ENCODE measurements at places on chromosomes 13 and 19.

GRCh38 chr19:7337380-7338194 is 11.2 kb upstream of the ARHGEF18 start:
- DNase-seq = no peak

GRCh38 chr13:61463024-61463423 is 47.4 kb upstream of the PCDH20 start:
- no peak for DNase-seq

DNA sequence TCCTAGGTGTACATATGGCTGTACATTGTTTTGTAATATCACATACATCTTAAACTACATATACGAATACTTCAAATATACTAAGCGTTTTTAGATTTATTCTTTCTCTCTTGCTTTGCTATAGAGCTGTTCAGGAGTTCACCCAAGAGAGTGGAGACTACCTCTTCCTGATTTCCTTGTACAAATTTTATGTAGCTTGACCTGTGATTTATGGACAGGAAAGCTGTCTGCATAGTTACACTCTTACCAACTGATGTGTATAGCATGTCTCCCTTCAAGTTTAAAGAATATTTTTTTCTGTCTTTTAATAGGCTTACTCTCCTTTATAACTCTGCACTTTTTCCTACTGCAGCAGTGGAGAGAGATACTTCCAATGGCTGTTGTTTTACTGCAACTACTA is 428.7 kb downstream of the NDFIP2 start:
- no peak for DNase-seq

DNA sequence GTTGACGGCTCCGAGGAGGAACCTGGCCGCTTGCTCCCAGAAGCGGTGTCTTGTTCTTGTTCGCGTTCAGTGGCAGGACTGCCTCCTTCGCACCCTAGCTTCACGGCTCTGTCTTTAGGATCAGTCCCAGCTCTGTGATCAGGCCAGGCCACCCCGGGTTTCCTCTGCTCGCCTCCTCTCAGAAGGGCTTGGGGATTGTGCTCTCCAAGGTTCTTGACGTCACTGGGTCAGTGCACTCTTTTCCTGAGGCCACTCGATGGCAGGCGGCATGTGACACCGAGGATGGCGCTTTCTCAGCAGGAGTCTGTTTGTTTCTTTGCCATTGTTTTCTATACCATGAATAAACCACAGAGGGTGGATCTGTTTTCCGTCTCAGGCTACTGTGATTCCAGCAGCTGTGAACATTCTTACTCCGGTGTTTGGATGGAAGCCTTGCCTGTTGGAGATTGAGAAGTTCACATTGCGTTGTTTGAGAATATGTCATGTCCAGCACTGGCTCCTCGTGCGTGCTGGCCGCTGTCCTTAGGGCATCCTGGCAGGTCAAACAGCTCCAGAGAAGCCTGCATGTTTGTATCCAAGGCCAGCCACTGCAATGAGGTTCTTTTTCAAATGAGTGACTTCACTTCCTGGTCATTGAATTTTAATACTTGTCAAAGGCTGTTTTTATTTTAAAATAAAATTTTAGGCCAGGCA is 44.5 kb downstream of the SLC7A9 start:
- no peak for DNase-seq

GRCh38 chr19:45780146-45780447 is 2.2 kb downstream of the DMPK start:
- DNase-seq = no peak

- DNase-seq = no peak
Measured at GRCh38 chr13:33017323-33017929, 1.2 kb downstream of the KL start.

DNA sequence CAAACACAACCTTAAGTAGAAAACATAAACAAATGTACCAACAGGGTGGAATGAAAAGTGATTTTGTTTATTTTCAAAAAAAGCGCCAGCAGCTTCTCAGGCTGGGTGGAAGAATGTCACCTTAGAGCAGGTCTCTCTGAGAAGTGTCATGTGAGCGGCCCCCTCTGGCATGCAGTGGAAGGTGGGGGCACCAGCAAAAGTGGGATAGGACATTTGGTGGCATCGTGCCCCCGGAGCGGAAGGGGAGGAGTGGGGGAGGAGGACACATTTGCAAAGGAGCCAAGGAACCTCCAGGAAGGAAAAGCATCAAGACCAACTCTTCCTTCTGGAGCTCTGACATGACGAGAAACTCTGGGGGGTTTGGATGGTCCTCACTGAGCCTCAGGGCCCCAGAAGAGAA is 635.3 kb downstream of the UQCRFS1 start:
- no peak for DNase-seq

DNA sequence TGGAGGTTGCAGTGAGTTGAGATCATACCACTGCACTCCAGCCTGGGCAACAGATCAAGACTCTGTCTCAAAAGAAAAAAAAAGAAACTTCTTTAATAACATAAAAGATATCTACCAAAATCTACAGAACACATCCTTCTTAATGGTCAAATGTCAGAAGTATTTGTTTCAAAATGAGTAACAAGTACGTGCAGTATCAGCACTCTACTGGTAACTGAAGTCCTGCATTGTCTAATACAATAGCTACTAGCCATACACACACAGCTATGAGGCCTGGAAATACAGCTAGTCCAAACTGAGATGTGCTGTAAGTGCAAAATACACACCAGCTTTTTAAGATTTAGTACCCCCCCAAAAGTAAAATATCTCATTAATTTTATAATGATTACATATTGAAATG is 88.1 kb downstream of the TSC22D1 start:
- no peak for DNase-seq

DNA sequence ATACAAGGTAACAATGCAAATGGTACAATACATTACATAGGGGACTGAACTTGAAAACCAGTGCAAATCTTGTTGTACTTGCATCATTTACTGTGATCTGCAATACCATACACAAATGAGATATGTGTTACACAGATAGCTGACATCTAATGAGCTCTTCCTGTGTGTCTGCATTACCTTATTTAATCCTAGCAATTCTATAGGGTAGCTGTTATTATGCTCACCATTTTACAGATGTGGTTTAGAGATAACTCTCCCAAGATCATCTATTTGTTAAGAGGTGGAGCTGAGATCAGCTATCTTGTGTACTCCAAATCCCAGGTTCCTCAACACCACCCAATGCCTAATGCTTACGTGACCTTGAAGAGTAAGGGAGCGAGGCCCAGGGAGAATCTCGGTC is 21.4 kb upstream of the SERP2 start:
- no peak for DNase-seq

GRCh38 chr13:37187105-37187504 is 81.6 kb upstream of the CSNK1A1L start:
- DNase-seq = no peak

DNA sequence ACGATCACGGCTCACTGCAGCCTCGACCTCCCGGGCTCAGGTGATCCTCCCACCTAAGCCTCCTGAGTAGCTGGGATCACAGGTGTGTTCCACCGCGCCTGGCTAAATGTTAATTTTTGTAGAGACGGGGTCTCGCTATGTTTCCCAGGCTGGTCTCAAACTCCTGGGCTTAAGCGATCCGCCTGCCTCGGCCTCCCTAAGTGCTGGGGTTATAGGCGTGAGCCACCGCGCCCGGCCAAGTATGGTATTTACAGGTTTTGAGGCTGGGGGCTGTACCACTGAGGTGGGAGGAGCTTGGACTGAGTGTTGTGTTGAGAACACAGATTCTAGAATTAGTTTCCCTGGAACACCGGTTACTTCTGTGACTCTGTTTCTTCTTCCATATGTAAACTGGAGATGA is 452 bp upstream of the PPM1N start:
- no peak for DNase-seq

DNA sequence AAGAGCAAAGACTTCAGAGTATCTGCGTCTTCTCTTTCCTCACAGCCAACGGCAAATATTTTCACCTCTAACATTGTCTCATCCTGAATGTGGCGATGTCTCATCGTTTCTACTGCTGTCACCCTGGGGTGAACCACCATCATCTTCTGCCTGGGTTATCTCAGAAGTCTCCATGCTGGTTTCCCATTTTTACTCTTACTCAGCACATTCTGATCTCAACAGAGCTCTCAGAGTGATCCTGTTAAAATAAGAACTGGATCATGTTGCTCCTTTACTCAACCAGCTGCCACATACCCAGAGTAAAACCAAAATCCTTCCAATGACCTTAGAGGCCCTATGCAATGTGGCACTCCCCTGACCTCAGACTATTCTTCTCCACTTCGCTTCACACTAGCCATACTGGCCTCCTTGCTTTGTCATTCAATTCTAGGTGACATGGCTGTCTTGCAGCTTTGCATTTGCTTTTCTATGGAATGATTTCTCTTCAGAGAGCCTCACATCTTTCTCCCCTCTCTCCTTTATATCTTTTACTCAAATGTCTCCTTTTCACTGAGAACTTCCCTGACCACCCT is 7.8 kb upstream of the OLFM4 start:
- DNase-seq = no peak

DNA sequence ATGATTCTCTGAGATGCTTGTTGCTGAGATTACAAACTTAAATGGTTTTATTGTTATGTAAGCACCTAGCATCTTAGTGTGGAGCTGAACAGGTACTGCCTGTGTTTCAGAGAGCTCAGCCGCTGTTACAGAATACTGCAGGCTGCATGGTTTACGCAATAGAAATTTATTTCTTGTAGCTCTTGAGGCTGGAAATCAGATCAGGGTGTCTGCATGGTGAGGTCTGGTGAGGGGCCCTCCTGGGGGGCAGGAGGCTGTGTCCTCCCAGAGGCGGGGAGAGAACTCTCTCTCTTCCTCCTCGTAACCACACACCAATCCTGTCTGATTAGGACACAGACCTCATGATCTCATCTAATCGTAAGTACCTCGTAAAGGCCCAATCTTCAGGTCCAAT is 13.1 kb downstream of the ATP11A start:
- DNase-seq = no peak

GRCh38 chr13:21065686-21066085 is 4.3 kb upstream of the LATS2 start:
- no peak for DNase-seq

DNA sequence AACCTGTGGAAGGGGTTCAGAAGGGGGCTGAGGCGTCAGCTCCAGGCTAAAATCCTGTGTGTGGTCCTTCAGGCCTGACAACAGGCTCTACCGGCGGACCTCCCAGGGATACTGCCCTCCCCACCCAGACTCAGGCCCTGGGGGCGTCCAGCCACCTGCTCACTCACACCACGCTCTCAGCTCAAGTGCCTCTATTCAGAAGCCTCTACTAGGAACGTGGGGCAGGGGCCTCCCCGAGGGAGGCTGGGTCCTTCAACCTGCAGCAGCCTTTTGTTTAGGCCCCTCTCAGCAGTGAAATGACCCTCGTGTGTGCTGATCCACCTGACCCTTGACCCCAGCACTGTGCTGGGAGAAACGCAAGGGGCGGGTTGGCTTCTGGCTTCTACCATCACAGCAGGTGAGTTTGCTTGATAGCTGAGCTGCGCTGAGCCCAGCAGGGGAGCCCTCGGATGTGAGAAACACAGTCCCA is 10.6 kb downstream of the PLPP2 start:
- peak; percentile 67 for DNase-seq

DNA sequence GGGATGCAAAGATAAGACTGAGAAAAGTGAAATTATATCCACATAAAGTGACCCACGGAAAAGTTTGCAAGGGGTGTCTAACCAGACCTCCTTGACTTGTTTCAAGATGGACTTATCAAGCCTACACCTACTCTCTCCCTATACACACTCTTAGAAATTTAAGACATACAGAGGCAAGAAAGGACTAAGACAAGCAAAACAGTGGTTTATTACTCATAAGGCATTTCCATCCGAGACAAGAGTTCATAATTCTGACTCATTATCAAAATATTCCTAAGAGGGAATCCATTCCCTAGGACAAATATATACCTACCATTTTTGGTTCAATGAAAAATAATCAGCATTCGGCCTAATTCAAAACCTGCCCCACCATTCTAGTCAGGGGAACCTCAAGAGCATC is 232.6 kb upstream of the GPC6 start:
- DNase-seq = no peak

DNA sequence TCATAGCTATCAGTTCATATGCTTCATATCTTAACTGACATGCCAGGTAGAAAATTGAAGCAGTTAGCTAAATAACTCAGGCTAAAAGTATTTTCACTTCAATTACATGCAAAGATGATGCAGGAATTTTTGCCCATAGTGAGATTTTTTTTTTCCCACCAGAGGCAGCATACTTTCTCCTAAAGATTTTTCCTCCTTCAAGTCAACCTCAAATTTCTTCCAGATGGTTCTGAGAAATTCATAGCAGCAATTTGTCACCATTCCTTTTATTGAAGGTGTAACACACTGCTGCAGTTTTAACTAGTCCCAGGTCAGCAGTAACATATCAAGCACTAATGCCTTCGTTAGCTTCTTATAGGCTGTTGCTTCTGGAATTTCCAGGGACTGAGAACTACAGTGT is 141.9 kb downstream of the SUCLA2 start:
- DNase-seq = no peak

DNA sequence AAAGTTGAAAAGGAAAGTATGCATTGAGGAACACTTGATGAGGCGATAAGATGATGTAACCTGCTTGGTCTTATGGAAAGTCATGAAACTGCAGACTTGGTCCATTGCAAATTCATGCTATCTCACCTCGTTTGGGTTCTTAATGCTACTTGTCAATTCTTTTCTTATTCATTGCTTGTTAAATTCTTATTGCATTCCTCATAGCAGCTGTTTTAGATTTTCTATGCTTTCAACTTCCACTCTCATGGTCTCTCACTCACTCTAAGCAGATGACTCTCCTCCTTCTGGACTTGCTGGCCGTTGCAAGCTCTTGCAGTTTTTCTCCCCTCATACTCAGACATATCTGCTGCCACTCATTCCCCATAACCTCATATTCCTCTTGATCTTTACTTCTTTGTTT is 67.8 kb upstream of the CSNK1A1L start:
- no peak for DNase-seq

- no peak for DNase-seq
Measured at GRCh38 chr13:52739468-52740071, at the start of gene CNMD. Gene CNMD, minus strand, starts transcription at chr13:52739820. Its CDS starts 119 bp downstream, at chr13:52739701.

GRCh38 chr19:46674416-46675178 is 13.6 kb upstream of the DACT3 start:
- no peak for DNase-seq

DNA sequence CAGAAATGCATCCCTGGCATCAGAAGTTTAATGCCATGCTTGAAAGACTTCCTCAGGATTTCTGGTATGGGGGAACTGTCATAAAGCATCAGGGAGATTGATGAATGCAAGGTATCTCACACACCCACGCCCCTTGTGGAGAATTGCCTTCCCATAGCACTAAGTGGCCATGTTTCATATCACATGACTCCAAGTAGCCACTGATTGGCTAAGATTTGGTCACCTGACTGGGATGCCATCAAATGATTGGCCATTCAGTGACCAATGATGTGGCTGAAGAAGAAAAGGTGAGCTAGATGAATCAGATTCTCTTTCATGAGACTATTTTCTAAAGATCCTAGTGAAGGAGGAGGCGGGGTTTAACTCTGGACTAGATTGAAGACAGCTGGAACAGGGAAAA is 7.3 kb downstream of the KLK8 start:
- no peak for DNase-seq

DNA sequence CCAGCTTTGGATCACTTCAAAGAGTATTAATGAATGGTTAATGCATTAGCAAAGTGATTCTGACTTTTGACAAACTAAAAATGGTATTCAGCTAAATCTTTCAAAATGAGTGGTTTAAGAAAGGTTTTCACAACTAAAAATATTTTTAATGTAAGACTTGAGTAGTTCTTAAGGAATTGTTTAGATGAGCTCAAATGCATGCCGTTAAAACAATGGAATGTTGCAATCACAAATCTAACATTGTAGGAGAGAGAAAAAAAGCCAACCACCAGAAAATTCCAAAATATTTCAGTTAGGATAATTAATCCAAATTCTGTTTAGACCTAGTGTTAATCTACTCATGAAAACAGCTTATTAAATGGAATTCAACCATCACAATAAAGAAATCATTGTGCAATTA is 1044.8 kb upstream of the SLC10A2 start:
- DNase-seq = no peak

GRCh38 chr13:93289842-93290241 is 63.2 kb downstream of the GPC6 start:
- DNase-seq = no peak

All from NCI-H187 (cell line).